ENCODE measurements at places on chromosomes 3 and 15.

DNA sequence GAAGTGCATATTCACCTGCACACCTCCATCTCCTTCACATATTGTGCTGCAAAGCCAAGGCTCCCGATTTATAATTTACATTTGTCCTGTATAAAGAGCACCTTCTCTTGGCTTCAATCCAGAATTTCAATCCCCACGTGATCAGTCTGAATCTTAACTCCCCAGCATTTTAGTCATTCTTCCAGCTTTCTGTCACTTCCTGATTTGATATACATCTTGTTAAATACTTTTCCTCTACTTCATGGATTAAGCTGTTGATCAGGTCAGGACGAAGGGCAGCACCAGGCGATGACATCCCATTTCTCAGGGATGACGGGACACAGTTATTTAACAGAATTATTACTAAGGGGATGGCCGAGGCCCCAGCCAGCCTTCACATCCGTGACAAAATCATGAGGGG, 212.5 kb downstream of the EPHB1 start:
- no peak for DNase-seq

- no peak for DNase-seq
These were observed 22.0 kb downstream of the AADAC start for GRCh38 chr3:151835751-151836525.

DNA sequence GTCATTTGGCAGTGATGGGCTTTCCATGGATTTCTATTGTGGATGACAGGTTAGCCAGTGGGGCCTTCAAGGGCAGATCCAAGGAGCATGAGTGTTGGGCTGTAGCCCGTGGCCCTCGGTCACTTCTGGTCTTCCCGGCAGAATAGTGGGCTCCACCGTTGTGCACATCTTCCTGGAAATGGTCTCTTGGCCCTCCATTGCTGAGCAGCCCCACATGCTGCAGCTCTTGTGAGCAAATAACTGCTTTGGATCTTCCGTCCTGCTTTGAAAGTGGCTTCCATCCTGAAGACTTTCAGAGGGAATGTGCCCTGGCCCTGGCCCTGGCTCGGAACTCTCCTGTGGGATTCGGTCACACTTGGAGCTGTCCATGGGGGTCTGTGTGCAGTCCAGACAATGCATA, 102.8 kb downstream of the SNRPN start:
- no peak for DNase-seq

DNA sequence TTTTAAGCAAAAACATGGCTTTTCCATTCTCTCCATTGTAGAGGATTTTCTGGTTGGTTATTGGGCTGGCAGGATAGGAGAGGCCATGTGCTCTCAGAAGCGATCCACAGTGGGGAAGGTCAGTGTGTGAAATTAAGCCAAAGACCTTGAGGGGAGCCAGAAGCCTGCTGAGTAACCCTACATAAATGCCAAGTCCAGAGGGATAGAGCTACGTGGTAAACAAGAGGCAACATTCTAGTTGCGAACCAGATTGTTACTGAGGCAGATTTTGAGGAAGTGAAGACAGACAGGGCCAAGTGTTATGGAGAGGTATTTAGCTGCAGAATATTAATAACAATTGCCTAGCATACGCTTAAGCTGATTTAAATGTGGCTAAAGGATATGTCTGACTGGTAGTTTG, 592.8 kb upstream of the GBE1 start:
- no peak for DNase-seq

DNA sequence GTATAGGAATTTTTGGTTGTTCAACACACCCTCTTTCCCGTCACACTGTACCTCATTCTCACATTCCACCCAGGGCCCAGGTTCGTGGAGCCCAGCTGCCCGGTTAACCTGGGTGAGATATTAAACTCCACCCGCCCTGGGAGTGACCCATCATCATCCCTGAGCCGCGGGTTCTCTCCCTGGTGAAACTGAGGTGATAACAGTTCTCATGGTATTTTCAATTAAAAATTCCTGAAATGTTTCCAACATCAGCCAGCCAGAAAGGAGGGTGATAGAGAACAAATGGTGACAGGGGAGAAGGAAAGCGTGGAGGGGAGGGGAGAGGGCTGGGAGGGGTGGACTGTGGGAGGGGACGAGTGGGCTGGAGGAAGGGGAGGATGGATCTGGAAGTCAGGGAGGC, 148.8 kb downstream of the ALDH1A2 start:
- DNase-seq: no peak

GRCh38 chr3:71305231-71306206, 278.0 kb downstream of the FOXP1 start:
- no peak for DNase-seq

- DNase-seq: no peak
These were observed 299.0 kb downstream of the NR2F2 start for GRCh38 chr15:96629511-96629910.

DNA sequence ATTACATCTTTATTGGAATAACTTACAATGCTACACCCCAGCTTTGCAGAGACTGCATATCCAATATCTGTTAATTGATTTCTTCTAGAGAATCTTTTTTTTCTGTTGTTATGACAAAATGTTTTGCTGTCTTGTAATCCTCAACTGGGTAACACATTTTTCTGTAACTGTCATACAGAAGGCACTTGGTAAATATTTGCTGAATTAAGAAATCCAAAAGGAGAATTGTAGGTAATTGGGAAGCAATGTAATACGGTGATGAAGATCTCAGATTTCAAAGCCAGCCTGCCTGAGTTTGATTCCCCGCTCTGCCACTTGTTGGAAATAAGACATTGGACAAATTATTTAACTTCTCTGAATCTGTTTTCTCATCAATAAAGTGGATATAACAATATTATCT, 169.1 kb downstream of the WDR72 start:
- no peak for DNase-seq

- no peak for DNase-seq
These were observed 69.2 kb downstream of the ISG20 start for GRCh38 chr15:88707771-88708654.

GRCh38 chr3:45610119-45610518, 15.6 kb downstream of the LIMD1 start:
- DNase-seq: no peak

GRCh38 chr3:100216713-100217112, 44.1 kb upstream of the TBC1D23 start:
- DNase-seq: no peak

DNA sequence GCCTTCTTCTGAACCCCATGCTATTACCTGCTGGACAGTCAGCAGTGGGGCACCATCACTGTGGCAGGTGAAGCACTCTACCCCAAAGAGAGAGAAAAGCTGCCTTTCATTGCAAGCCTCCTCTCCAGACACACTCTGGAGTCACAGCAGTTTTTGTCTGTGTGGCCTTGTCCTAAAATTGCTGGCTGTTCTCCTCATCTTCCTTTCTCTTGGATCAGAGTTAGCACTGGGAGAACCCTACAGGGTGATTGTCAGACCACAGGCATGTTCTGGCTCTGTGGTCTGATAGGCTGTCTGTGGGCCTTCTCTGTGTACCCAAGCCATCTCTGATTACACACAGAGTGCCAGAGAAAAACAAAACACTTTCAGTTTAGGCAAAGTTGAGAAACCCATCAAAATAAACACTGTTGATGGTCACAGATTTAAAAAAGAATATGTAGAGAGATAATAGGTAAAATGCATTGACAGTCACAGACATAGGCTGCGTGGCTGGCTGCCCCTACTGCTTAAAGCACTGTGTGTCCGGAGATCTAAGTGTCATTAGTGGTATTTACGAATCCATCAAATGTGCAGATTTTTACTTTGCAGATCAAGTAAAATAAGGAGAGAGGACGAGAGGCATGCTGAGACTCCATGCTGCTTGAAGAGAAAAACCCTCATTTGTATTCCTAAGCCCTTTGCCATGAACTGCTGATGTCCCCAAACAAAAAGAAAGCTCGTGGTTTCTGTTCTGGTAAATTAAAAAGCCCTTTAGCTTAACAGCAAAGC, 689.9 kb downstream of the TUSC7 start:
- no peak for DNase-seq

- DNase-seq: peak; percentile 47
These were observed at the start of gene IL17RD for GRCh38 chr3:57164657-57165573. Gene IL17RD (minus strand): TSS chr3:57165353. CDS start chr3:57165286, 67 bp downstream.

DNA sequence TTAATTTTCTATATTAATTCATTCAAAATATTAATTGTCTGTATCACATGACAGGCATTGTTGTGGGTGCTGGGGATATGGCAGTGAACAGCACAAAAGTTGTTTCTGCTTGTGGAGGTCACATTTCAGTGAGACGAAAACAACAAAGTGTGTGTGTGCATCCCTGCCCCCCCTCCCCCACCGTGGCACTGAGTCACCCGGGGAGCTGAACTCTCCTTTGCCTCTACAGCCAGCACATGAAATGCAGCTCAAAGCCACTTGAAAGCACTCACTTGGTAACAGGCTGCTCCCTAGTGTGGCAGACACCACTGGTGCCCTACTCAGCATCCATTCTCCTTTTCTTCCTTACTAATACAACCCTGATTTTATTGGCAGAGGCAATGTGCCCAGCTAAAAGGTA, 16.9 kb upstream of the SCAMP5 start:
- DNase-seq: peak; percentile 69

DNA sequence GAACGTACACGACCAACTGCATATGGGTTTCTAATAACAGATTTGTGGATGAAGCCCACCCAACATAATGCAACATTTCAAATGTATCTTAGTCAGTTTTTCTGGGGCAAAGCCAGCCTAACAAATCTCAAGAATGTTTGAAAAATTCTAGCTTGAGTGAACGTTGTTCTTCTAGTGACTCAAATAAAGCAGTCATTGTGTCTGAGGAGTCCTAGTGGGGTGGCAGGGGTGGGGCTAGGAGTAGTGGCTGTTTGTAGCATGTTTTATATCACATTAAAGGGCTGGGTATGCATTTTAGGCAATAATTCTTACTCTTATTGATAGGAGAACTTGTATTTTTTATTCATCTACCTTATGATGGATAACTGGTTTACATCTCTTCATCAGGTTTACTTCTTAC, 6.0 kb downstream of the B3GNT5 start:
- DNase-seq: no peak

DNA sequence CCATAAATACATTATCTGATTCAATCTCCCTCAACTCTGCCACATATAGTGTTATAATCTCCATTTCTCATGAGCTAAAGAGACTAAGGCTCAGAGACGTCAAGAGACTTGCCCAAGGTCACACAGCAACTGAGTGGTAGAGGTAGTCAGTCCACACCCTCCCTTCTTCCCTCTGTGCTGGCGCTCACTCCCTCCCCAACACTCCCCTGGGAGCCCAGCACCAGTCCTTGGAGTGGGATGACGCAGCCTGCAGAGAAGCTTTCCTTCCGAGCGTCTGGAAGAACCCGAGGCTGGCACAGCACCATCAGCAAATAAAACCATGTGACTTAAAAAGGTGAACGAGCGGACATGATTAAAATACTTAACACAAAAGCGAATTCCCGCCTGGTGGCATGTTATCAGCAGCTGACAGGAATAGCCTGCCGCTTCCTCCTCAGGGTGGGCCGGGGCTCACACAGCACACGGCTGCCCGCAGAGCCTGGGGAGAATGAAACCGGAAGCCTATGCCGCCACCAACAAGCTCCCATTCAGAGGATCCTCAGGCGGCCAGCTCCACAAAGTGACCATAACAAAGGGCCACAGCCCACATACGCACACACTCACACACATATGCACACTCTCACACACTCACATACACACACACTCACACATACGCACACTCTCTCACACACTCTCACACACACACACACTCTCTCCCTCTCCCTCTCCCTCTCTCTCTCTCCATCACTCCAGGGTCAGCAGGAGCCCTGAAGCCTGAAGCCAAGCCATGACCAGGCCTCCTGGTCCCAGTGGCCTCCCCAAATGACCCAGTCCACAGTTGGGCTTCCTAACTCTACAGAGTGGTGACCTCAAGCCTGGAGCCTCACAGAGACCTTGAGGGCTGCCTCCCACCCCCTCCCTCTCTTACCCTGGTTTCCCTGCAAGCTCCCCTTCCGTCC, 120.5 kb downstream of the XXYLT1 start:
- peak; percentile 16 for DNase-seq

DNA sequence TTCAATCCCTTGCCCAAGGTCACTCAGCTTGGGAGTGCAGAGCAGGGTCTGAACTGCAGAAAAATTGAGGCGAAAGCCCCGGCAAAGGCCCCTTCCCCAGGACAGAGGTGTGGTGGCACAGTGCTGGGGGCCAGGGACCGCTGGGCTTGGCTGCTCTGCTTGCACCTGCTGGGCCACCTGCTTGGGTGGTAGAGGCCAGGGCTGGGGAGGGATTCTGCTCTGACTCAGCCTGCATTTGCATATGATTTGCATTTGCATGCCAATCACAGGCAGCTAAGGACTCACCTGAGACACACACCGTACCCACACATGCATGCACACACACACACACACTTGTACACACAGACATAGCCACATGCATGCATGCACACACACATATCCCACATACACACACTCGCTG, 9.9 kb downstream of the GRM2 start:
- no peak for DNase-seq

DNA sequence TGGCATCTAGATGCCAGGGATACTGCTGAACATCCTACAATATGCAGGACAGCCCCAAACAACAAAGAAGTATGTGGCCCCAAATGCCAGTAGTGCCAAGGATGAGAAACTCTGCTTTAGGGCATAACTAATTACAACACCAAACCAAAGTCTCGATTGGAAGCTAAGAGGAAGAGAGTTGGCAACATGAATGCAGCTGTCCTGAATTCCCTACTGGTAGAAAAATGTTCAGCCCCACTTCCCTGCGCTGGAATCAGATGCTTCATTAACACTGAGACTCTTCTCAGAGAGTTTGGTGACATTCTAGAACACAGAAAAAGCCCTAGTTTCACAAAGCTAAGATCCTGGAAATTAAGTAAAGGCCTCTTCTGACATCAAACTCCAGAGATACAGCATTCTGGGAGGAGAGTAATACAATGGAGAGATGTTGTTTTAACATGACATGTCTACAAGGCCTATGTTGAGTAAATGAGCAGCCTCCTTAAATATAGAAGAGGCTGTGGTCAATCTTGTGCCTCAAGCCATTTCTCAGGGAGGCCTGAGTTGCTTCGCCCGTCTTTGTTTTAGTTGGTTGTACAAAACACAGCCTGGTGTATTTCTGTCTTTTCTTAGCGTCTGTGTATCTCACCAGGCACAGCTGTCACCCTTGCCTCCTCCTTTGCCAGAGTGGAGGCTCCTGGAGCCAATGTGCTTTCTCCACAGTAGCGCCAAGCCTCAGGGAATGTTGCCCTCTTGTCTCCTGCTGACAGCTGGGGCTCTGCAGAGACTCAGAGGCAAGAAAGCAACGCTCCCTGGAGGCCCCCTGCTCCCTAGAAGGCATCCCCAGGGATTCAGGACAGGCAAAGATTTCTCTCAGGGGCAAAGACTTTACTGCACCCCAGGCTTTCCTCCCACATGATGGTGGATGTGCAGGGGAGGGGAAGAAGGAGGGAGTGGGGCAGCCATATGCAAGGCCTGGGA, 25.1 kb upstream of the CTNNB1 start:
- DNase-seq: no peak

GRCh38 chr3:172438186-172438585, 10.1 kb downstream of the GHSR start:
- no peak for DNase-seq

DNA sequence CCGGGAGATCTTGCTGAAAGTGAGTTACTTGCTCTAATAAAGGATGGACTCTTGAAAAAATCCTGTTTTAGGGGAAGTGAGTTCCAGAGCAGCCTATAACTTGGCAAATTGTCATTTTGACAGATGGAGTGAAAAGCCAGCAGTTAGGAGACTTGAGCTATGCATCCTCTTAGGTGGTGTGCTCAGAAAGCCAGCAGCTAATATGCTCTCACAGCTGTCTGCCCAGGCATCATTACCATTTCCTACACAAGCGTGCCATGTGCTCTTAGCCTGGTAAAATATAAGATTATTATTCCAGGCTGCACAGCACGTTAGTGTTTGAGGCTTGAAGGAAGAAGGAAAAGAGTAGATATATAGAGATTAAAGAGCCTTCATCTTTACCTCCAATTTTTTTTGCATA, 151.0 kb downstream of the CHL1 start:
- no peak for DNase-seq

All from stimulated activated CD8-positive, alpha-beta memory T cell treated with anti-CD3 and anti-CD28 coated beads, Interleukin-7, amount 100 ng/mL, for 48 hours (primary cell).